ENCODE measurements at places on chromosomes 7 and 10. TPM values are rescaled to one million over a fixed set of nuclear protein-coding genes. Genes with fewer than 3 reads are reported as not detected.

DNA sequence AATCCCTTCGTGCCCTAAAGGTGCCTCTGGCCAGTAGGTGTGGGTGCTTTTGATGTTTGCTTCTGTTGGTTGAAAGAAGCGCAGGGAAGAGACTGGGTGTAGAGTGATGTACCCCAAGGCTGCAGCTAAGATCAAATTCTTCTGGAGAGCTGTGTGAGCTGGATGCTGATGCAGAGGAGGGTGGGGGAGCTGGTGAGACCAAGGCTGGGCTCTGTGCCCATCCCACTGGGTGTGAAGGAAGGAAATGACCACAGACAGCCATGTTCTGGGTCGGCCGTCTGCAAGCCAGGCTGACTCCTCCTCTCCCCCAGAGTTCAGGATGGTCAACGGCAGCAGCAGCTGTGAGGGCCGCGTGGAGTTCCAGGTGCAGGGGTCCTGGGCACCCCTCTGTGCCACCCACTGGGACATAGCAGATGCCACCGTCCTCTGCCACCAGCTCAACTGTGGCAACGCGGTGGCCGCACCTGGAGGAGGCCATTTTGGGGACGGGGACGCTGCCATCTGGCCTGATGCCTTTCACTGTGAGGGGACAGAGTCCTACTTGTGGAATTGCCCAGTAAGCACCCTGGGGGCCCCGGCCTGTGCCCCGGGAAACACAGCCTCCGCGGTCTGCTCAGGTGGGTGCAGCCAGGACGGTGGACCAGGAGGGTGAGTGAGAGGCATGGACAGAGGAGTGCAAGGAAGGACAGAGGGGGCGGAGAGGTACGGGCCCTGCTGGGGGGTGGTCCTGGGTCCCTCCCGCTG is 5.1 kb downstream of the SCART1 start:
- no peak for DNase-seq

GRCh38 chr10:120827251-120827875 is 23.8 kb upstream of the WDR11 start:
- no peak for DNase-seq

Gene CRPPA
- total RNA-seq: 0.35 TPM

- no peak for DNase-seq
These were observed 38.2 kb upstream of the CCDC3 start for GRCh38 chr10:13039761-13040160.

DNA sequence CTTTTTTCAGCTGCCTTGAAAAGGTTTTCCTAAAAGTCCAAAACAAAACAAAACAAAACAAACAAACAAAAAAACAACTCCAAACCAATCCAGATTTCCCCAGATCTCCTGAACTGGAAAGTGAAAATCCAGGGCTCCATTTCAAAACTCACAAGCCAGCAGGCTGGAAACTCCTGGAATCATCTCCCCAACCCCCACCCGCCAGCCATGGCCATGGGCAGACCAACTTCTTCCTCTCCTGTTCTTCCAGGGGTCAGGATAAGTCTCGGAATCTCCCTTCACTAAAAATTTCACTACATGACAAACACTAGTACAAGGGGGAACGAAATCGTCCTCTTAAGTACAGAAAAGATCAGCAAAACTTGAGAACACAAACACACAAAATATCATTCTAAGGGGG is 40.4 kb downstream of the GNA12 start:
- DNase-seq: no peak
